AG10803 (cell line): ENCODE measurements at places on chromosomes 16 and 17.

DNA sequence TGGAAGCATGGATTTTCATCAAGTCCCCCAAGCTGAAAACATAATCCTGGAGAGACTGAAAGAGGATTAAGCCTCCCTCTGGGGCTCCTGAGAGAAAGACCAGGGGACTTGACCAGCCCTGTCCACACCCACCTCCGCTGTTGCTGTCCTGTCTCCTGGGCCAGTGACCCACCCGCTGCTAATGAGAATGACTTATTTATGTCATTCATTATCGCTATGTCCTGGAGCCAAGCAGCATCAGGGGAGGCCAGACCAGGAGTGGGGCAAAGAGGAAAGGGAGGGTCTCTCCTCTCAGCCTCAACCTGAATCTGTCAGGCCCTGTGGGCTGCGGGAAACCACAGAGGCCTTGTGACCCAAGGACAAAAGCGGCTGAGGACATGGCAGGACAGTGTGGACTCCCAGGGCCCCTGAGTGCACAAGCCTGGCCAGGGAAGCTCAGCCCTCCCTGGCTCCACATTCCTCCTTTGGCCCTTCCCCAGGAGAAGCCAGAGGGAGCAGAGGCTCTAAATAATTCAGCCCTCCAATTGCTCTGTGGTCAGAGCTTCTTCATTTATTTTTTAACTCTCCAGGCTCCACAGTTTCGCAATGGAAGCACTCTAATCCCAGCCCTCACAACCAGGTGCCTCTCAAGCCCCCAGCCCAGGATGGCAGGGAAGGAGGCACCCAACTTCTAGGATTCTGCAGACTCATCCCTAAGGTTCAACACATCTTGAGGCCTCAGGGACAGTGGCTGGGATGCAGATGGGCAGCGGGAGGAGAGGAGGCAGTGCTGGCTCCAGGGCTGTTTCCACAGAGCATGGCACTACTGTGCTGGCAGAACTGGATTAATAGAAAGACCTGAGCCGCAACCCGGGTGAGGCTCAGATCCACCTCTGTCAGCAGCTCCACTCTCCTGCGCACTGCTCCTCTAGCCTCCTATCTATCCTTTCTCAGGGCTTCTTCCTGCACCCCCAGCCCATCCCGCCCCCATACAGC, 19.1 kb downstream of the CUEDC1 start:
- DNase-seq, result peak; percentile 87

DNA sequence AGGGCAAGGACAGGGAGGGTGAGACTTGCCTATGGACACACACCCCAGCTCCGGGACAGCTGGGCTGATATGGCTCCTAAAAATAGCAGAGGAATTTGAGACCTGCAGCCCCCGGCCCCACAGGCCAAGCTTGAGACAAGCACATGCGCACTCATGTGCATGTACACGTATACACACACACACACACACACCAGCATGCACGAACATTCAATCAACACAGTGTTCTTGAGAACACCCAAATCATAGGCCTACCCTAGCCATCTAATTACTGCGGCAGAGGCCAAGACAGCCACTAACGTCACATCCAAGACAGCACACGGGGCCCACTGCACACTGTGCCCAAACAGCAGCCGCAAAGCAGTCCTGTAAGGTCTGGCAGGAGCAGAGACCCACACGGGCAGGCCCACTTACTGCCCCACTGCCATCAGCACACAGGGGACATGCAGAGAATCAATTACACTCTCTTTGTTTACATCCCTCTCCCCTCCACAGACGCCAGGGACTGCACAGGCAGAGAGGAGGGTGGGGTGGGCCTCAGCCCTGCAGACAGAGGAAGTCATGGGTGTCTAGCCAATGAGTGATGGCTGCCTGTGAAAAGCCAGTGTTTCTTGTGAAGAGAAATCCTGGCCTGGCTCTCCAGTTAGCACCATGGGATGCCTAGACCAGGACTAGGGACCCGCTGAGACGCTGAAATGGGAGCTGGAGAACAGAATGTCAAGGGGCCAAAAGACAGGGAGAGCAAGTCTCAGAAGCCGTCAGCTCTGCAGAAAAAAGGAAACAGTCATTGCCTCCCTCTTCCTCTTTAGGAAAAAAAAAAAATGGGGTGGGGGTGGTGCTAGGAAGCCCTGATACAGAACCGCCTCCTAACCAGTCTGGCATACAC, 39.3 kb downstream of the MYO18A start:
- DNase-seq, result no peak

GRCh38 chr17:17494870-17495535, 1.2 kb downstream of the RASD1 start:
- peak; percentile 43 for DNase-seq

- peak; percentile 5 for DNase-seq
These were observed 15.6 kb downstream of the RFWD3 start for GRCh38 chr16:74650966-74651567.

DNA sequence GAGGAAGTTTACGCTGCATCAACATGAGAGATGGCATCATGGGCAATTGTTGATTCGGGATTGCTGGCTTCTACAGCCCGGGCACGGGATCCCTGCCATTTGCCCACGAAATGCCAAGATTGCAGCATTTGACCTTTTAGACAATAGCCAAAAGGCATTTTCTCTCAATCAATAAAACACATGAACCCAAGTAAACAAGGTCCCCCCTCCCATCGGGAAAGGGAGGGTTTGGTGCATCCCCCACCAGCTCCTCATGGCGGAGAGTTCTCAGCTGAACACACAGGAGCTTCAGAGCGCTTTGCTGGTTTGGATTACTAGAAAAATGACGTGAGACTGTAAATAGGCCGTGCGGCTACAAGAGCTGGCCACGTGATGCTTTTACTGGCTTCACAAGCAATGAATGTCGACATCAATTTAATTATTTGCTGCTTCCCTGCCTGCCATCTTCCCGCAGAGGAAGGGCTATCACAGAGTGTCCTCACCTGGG, 147.6 kb downstream of the C16orf95 start:
- DNase-seq, result peak; percentile 37

DNA sequence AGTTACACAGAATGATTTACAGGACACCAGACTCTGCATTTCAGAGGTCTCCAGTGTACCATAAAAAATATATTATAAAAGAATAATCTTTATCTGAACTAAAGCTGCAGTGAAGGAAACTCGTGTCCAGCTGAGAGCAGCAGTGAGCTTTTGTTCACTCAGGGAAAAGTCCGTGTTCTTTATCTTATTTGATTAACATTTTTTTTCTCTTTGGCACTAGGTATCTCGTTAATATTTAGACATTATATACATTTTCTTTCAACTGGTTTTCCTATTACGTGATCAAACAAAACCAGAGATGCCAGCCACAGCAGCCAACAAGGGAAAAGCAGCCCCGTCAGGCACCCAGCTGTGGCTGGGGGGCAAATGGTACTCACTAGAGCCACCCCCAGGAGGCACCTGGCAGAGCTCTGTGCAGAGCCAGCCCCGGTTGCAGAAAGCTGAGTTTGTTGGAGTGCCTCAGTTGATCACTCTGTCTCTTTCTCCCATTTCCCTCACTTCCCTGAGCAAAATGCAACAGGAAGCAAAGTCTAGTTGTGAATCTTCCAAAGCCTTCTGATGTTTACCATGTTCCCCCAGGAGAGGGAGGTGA, 1.1 kb upstream of the HS3ST4 start:
- no peak for DNase-seq

DNA sequence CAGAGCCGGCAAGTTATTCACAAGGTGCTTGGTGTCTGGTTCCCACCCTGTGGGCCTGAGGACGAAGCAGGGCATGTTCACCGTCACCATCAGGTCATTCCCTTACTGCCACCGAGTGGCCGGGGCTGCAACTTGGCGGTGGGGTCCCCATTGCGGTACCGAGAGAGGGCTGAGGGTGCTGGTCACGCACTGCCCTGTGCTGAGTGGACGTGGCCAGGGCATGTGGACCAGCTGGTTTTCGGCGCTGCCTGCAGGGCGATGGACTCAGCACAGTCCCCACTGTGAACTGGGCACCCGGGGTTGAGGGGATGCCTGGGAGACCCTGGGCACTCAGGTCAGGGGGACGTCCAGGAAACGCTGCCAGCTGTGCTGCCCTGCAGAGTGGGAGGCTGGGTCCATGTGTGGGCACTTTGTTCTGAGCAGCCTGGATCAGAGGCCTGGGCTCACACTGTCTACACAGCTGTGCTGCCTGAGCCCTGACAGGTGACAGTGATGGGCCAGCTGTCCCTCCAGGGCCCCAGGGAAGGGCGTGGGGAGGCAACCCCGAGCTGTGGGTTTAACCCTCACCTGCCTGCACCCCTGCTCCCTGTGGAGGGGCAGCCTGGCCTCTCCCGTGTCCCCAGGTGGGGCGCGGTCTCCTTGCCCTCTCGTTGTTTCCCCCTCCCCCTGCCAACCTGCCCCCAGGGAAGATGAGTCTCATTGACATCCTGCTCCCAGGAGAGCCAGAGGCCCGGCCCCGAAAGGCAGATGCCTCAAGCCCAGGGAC, 39.3 kb upstream of the GNG13 start:
- DNase-seq, result no peak

GRCh38 chr17:34110315-34110714, 144.8 kb upstream of the CCL2 start:
- DNase-seq, result no peak

DNA sequence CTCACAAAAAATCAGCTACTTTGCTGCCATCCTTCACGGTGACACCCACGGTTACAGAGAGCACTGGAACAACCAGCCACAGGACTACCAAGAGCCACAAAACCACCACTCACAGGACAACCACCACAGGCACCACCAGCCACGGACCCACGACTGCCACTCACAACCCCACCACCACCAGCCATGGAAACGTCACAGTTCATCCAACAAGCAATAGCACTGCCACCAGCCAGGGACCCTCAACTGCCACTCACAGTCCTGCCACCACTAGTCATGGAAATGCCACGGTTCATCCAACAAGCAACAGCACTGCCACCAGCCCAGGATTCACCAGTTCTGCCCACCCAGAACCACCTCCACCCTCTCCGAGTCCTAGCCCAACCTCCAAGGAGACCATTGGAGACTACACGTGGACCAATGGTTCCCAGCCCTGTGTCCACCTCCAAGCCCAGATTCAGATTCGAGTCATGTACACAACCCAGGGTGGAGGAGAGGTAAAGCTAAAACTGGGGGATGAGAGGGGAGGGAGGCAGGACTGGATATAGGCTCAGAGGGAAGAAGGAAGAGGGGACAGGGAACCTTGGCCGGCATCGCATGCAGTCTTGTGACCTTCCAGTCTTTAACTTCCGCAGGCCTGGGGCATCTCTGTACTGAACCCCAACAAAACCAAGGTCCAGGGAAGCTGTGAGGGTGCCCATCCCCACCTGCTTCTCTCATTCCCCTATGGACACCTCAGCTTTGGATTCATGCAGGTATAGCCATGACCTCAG, 581 bp downstream of the CD68 start:
- no peak for DNase-seq

GRCh38 chr17:44376124-44376523, 12.5 kb upstream of the FAM171A2 start:
- DNase-seq, result no peak

DNA sequence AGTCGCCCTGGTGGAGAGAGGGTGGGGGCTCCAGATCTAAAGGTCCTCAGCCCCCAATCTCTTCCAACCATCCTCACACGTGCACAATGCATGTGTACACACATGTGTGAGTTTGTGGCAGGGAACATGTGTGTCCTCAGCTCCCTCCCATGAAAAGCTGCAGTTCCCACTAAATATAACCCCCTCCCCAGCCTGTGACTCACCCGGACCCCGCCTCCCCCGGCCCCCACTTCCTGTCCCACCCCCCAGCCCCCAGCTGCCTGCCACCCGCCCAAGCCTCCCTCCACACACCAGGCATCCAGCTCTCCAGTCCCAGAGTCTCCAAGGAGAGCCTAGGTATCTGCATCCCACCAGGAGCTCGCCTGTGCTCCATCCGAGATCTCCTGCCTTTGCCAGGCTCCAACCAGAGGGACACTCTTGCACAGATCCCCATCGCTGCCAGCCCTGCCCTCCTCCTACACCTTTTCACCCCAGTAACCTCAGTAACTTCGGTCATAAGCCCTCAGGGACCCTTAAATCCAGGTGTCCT, 3.9 kb downstream of the DLG4 start:
- no peak for DNase-seq

DNA sequence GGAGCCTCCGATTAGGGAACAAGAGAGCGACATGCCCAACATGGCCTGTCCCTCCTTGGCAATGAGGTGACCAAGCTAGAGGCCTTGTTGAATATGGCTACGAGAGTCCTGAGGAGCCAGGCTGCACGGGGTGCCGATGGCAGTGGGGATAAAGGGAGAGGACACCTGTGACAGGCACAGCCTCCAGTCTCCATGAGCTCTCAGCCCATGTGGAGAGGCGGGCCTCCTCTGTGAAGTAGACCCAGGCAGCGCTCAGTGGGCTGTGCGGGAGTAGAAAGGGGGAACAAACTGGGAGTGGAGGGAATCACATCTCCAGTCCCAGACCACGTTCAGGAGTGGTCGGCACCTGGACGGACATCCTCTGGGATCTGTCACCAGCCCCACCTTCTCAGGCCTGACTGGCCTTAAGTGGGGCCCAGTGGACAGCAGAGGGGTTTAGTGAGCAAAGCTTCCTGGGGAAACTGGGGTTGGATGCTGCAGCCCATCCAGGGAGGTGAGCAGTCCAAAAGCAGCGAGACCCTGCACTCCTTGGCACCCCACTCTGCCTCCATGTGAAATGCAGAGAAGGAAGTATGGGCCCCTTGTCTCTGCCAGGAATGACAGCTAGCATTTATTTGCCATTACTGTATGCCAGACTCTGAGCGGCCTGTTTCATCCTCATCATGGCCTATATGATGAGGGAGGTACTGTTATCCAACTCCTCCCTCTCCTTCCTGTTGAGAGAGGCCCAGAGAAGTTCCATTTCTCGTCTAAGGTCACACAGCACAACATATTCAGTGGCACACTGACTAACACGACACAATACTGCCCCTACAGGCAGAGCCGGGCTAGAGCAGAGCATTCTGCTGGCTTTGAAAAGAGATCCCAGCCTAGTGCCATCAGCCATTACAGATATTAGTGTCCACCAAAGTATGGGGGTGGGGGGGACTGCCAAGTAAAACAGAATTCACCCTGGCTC, 4.5 kb upstream of the TMEM92 start:
- DNase-seq, result peak; percentile 82

DNA sequence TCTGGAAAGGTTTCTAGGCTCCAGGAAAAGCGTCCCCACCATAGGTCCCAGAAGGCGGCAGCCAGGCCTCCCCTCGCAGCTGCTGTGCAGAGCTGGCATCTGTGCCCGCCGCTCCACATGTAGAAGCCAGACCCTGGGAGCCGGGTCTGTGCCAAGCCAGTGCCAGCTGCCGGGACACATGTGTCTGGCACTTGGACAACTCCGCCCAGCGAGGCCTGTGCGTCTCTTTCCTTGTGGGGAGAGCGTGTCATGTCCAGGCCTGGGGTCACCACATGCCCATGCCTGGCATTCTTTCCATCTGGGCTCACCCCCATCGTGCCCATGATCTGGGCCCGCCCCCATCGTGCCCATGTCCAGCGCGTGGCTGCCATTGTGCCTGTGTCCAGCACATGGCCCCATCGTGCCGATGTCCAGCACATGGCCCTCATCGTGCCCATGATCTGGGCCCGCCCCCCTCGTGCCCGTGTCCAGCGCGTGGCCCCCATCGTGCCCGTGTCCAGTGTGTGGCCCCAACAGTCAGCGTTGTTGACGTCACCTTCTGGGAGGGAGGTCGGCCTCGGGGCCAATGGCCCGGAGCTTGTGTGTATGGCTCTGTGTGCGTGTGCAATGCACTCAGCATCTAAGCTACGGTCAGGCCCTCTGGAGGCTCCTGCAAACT, 13.3 kb upstream of the ACSF3 start:
- DNase-seq, result no peak
